GM10248 (cell line): ENCODE measurements at places on chromosomes 16 and 17.
A peak's percentile ranks its signal among the peaks of the same experiment; 100 is the strongest.

DNA sequence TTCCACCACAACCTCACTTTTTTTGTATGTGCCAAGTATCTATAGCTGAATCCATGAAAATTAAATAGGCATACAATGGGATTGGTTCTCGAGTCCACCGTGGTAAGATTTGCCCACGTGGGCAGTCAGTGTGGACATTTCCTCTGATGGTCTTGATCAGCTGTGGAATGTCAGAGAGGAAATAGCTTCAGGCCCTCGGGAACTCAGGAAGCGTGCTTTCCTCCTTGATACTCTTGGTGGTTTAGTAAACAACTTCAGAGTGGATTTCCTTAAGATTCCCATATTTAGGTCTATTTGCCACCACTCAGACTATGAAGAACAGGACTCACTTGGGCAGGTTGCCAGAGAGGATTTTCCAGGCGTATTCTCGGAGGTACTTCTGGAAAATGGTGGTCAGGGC is 152.5 kb downstream of the VPS53 start:
- DNase-seq, result no peak

GRCh38 chr16:68331879-68332410 is 21.1 kb downstream of the PRMT7 start:
- no peak for DNase-seq

GRCh38 chr17:27354051-27354490 is 60.2 kb downstream of the WSB1 start:
- DNase-seq, result peak; percentile 38

DNA sequence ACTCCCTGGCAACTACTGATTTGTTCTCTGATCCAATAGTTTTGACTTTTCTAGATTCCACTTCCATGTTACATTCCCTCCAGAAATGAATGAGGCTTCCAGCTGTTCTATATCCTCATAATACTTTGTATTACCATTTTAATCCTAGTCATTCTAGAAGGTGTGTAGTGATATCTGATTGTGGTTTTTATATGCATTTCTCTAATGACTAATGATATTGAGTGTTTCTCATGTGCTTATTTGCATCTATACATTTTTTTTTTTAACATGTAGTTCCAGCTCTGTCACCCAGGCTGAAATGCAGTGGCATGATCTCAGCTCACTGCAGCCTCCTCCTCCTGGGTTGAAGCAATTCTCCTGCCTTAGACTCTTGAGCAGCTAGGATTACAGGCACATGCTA is 7.3 kb downstream of the ADGRG5 start:
- no peak for DNase-seq

DNA sequence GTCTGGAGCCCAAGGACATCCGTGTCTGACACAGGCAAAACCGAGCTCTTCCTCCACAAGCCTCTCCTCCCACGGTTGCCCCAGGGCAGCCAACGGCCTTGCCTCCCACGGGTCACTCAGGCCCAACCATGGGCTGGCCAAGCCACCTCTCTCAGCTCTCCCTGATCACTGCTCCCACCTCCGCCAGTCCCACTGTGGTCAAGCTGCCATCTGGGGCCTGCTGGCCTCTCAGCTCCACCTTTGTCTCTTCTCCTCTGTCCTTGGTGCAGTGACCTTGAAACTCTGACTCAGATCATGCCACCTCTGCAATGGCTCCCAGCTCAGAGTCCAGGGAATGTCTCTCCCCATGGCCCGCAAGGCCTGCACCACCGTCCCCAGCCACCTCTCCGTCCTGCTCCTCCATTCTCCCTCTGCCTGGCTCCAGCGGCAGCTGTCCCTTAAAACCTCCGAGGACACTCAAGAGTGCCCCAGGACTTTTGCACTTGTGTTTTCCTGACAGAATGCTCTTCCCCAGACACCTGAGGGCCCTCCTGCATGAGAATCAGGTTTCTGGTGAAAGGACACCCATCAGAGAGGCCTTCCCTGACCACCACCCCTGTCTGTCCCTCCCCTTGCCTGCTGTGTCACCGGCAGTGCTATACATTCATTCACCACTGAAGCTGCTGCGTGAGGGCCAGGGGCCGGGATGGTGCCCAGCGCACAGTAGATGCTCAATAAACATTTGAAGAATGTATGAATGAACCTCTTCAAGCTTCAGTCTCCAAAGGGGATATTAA is 19.3 kb downstream of the PEMT start:
- DNase-seq, result no peak

GRCh38 chr16:56972403-56973293 is 10.9 kb downstream of the CETP start:
- DNase-seq, result no peak

DNA sequence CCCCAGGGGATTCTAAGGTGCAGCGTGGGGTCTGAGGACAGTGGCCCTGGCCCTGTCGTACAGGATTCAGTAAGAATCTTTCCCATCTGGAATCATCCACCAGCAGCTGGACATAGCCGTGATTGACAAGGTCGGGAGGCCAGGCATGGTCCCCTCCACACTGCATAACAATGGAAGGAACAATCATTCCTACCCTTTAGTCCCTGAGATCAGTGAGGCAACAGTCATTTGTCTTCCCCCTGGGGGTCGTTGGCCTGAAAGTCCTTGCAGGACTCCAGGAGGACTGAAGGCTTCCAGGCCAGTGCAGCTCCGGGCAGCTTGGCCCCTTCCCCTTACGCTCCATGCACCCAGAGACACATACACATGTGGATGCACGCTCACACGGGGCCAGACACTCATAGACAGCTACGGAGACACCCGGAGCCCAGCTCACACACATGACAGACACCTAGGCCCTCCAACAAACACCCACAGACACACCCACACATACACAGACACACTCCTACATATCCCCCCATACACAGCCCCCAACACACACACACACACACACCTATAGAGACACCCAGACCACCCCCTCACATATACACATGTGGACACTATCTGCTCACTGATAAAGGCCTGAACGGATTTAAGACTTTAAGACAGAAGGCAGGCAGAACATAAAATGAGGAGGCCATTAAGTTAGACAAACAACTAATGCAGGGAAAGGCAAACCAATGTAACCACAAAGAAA is 42.9 kb downstream of the LITAF start:
- no peak for DNase-seq

DNA sequence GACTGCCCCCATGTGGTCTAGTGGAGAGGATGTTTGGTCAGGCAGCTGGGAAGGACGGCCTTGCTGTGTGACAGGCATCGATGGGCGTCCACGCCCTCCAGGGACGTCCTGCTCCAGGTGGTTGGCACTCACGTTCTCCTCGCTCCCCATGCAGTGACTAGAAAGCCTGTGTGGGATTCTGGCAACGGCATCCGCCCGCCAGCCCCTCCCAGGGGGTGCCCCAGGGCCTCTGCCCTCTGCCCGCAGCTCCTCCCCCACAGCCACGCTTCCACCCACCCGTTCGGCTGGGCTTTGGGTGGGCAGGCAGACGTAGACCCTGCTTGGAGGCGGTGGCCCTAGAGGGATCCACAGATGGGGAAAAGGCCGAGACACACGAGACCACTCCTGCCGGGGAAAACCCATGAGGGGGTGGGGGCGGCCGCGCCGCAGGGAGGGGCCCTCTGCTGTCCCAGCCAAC is 4.7 kb upstream of the IL17C start:
- DNase-seq, result peak; percentile 82

DNA sequence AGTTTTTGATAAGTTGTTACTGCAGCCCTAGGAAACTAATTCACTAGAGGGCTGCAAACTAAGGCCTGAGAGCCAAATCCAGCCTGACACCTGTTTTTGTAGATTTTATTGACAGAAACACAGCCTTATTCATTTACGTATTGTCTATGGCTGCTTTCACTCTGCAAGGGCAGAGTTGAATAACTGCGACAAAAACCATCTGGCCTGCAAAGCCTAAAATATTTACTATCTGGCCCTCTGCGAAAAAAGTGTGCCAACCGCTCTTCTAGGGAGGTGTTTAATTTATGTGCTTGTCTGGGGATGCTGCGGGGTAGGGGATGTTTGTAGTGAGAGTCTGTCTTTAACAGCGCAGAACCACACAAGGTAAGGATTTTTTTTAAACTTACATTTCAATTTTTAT is 165.0 kb upstream of the RBFOX1 start:
- no peak for DNase-seq

- no peak for DNase-seq
These were observed 2.5 kb upstream of the AXIN1 start for GRCh38 chr16:354971-355461.

DNA sequence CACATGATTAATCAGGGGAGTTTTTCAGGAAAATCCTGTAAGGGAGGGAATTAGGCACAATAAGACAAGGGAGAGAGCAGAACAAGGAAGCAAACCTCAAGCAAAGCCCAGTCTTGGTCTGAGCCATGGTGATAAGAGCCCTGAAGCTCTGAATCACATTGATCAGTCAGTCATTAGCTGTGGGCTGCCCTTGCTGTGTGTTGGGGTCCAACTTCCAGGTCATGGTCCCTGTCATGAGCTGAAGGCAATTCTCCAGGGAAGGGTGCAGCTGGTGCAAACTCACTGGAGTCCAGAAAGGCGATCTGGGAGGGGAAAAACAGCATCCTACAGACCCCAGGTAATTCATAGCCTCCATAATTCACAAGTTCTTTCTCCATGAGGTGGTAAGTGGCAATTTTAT is 89.9 kb downstream of the CYLD start:
- DNase-seq, result no peak

DNA sequence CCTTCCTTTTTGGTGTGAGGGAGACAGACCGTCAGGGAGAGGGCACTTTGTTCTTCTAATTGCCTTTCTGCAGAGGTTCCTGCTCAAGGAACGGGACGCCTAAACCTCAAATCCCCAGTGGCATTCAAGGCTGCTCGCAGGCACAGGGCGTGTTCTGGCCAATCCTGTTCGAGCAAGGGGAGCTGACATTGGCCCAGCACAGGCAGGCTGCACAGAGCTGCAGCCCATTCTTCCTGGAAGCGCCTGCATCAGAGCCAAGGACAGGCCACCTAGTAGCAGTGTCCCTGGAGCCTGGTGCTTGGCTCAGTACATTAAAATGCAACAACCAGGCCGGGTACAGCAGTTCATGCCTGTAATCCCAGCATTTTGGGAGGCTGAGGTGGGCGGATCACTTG is 72.2 kb upstream of the CREBBP start:
- DNase-seq, result no peak

GRCh38 chr16:48555155-48555554 is 54.8 kb downstream of the N4BP1 start:
- DNase-seq, result no peak

GRCh38 chr17:37194208-37194607 is 181.6 kb upstream of the C17orf78 start:
- no peak for DNase-seq

DNA sequence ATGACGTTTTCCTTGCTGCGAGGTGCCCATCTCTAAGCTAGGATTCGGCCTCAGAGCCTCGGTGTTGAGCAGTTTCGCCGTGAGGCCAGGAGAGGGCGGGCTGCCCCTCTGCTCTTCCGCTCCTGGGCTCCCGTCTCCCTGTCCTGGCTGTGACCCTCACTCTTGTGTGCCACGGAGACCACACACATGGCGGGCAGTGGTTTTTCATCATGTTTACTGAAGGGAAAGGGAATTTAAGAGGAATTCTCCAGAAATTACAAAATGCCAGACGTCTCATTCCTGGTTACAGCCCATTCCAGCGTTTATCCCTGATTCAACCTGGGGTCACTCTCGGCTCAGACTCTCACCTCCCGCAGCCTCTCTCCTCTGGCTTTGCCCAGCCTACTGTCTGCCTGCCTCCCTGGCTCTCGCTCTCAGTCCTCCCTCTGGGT is 96.8 kb upstream of the ELAC2 start:
- DNase-seq, result peak; percentile 27

DNA sequence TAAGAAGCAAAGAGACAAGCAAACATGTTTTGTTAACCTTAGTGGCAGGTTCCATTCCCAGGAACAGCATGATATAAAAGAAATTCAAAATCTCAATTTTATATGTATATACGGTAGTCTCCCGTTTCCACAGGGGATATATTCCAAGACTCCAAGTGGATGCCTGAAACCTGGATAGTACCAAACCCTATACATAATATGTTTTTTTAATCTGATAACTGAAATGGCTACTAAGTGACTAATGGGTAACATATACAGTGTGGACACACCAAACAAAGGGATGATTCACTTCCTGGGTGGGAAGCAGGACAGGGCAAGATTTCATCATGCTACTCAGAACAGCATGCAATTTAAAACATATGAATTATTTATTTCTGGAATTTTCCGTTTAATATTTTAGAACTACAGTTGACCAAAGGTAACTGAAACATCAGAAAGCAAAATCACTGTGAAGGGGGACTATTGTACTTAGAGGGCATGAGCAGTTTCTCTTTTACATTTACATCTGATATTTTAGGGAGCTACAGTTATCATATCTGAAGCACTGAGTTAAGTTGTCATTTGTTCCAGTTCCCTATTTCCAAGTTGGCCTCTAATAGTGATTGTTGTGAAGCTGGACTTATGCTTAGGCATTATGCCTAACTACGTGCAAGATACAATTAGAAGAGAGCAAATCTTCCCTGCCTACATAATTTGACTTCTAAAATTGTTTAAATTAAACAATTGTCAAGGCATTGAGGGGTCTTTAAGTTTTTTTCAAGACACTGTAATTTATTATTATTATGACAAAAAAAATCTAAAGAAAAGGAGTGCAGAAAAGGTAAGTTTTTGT is 34.1 kb upstream of the ABCA6 start:
- DNase-seq, result no peak

DNA sequence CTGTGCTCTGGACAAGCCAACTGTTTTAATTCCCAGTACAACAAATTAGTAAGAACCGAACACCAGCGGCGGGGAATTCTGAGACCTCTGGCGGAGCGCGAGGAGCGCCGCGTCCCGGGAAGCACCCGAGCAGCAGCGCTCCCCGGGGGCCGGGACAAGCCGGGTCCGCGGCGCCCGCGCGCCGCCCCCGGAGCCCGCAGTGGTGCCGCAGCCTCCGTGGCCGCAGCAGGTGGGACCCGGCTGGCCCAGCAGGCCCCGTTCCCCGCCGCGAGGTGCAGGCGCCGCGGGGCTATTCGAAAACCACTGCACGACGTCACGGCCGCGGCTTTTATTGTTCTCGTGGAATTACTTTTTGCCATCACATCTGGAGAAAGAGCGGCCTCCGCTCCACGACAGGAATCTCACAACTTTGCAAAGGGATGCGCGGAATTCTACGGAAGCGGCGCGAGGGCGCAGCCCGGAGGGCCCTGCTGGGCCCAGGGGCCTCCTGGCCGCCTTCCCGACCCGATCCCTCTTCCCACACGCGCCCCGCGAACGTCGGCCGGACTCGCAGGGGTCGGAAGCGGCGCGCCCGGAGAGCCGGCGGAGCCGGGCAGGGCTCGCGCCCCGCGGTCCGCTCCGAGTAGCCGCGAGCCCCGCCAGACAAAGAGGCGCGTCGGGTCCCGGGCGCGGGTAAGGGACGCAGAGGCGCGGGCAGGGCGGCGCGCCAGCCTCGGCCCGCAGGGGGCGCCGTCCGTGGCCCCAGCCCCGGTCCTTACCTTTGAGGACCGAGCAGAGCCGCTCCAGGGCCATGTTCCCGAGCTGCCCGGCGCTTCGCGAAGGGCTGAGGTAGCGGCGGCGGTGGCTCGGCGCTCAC is 696 bp downstream of the NETO2 start:
- DNase-seq, result peak; percentile 88

- DNase-seq, result peak; percentile 53
These were observed 702 bp upstream of the WNT3 start for GRCh38 chr17:46818929-46819859.

GRCh38 chr16:57743458-57743857 is 7.9 kb downstream of the KATNB1 start:
- no peak for DNase-seq

GRCh38 chr16:85374571-85374872 is 238.6 kb upstream of the GSE1 start:
- DNase-seq, result no peak
